ENCODE measurements at places on chromosomes 11 and 22.

DNA sequence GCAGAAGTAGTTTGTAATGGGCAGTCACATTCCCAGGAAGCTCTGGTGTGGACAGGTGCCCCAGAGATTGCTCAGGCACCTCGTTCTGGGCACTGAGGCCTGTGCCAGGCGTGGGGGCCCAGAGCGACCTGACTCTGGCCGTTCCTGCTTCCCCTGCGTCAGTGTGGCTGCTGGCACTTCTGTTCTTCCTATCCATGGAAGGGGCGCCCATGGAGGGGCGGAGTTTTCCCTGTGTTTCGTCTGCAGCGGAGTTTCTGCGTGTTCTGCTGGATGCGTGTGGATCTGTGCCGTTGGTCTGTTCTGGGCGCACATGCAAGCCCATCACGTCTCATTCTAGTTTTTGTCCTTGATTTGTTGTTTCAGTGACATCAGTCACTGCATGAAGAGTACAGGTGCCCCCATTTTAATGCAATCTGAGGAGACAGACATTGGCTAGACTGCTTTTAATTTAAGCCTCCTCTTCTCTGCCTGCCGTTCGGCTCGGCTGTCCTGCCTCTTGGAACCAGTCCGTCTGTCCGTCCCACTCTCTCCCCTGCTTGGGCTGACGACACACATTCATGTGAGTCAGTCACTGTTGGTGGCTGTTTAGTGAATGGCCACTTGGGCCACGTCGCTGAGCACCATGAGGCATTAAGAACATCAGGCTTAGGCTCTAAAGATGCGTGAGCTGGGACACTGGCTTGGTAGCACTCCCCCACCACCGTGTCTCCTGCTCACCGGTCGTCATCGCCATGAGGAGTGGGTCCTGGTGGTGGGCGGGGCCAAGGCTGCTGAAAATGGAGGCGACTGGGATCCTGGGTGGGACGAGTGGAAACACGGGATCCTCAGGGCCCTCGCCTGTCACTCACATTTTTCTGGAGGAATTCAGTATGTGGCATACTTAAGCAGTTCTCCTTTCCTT is 255.8 kb downstream of the TBC1D22A start:
- DNase-seq = no peak

GRCh38 chr11:72250661-72251464 is 6.9 kb upstream of the PHOX2A start:
- DNase-seq = no peak

- DNase-seq = no peak
Observed at GRCh38 chr11:94776351-94777321, 8.5 kb downstream of the AMOTL1 start.

DNA sequence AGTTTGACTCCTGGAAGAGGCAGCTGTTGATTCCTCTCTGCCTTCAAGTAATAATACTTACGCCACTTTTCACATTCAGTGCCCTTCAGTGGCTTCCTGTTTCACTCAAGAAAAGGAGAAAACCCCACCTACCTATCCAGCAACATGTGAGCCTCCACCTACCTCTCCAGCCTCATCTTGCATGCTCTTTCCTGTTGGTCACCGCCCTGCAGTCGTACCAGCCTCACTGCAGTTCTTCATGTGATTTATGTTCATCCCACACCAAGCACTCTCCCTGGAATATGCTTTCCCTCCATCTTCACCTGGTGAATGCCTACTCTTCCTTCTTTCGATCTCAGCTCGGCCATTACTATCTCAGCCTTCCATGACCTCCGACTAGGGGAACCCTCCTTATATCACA is 21.8 kb upstream of the YWHAH start:
- no peak for DNase-seq

DNA sequence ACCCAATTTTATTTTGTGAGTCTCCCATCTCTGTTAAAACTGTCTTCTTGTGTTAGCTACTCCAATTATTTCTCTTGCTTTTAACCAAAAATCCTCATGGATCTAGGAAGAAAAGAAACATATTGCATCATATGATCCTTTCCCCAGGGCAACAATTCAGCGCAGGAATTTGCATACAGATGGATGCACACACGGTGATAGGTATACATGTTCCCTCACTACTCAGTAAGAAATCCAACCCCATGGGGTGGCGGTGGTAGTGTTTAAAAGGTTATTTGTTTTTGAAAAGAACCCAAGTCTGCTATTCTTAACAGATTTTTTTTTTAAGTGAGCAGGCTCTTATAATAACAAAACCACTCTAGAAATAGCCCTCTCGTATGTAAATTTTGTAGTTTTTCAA is 4.2 kb upstream of the SYN3 start:
- no peak for DNase-seq

DNA sequence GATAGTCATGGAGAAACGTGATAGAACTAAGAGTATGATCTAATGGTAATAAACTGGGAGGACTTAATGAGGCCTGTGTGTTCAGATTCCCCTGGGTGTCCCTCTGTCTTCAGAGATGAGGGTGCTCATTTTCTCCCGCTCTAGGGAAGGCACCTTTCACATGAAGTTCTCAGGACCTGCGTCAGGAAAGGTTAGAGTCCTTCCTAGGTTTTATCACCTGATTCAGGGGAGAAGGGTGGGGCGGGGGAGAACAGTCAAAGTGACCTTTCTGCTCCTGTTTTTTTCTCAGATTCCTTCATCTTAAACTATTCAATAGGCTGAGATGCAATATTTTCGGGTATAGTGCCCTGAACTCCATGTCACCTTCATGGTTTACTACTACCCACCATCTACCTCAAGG is 22.4 kb upstream of the CRTAM start:
- DNase-seq = no peak

DNA sequence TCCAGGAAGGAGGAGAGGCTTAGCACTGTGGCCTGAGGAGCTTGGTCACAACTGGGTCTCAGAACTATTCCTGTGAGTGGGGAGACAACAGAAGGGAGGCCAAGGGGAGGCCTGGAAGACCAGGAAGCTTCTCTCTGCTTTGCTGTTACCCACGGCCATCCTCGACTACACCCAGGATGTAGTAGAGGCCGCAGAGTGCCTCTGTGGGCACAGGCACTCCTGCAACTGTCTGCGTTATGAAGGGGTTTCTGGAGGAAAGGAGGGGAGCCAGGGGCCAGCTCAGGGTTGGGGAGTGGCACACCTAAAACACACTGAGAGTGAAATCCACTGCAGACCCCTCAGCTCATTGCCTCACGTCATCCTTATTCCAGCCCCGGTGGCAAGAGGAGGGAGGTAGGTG is 3.8 kb upstream of the MFRP start:
- DNase-seq = no peak

DNA sequence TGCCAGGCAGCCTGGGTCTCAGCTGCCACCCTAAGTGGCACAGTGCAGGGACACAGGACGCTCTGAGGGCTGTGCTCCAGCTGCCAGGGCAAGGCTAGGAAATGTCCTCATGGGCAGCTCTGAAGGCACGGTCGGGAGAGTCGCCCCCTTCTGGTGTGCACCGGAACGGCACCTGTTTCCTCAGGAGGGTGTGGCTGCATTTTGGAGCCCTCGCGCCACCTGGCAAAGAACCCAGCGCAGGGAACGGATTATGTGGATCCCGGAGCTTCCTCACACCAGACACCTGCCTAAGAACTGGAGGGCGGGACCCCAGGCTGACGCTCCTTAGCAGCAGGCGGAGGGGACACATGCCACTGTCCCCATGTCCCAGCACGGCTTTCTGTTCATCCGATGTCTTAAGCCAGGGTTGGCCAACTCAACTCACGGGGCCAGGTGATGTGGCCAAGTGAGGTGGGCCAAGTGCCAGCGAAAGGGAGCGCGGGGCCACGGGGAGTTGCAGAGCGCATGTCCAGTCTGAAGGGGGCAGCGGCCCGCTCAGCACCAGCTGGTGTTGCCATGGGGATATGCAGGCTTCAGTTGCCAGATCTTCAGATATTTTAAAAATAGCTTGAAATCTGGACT is 5.1 kb upstream of the SLC22A8 start:
- DNase-seq = no peak
